A549 treated with Mapracorat at 1 μM for 4 hours (cell line): ENCODE measurements at places on chromosomes 5 and 9. TPM values are rescaled to one million over a fixed set of nuclear protein-coding genes. Genes with fewer than 3 reads are reported as not detected.

Gene OGN
- total RNA-seq: not detected in 5 replicates

Gene FIBCD1
- 12.5 to 19.2 TPM (median 16.0 TPM) in 5 replicates for total RNA-seq

Gene PLAC8L1
- not detected in 5 replicates for total RNA-seq

Gene CD74
- not detected in 5 replicates for total RNA-seq

Gene CD274
- total RNA-seq: 1.4 to 2.3 TPM (median 1.6 TPM) in 5 replicates

Gene PCDHA5
- 0.64 to 0.87 TPM (median 0.77 TPM) in 5 replicates for total RNA-seq

Gene OBP2B
- total RNA-seq: not detected in 5 replicates

Gene SLC36A2
- total RNA-seq: not detected in 5 replicates

Gene CTXN3
- not detected in 5 replicates for total RNA-seq

Gene CCL27
- total RNA-seq: 0.28 TPM in 1 of 5 replicates, not detected in the others

Gene ACTL7B
- not detected in 5 replicates for total RNA-seq

Gene SPAAR
- 0.13 TPM in 1 of 5 replicates, not detected in the others for total RNA-seq

Gene FRMPD1
- total RNA-seq: 0.03 to 0.10 TPM (median 0.05 TPM) in 5 replicates

Gene C9orf43
- 0.45 to 0.73 TPM (median 0.57 TPM) in 5 replicates for total RNA-seq
